LHCN-M2 (cell line): ENCODE measurements at places on chromosomes 16 and 17. TPM values are rescaled to one million over a fixed set of nuclear protein-coding genes. Genes with fewer than 3 reads are reported as not detected.
A peak's percentile ranks its signal among the peaks of the same experiment; 100 is the strongest.

DNA sequence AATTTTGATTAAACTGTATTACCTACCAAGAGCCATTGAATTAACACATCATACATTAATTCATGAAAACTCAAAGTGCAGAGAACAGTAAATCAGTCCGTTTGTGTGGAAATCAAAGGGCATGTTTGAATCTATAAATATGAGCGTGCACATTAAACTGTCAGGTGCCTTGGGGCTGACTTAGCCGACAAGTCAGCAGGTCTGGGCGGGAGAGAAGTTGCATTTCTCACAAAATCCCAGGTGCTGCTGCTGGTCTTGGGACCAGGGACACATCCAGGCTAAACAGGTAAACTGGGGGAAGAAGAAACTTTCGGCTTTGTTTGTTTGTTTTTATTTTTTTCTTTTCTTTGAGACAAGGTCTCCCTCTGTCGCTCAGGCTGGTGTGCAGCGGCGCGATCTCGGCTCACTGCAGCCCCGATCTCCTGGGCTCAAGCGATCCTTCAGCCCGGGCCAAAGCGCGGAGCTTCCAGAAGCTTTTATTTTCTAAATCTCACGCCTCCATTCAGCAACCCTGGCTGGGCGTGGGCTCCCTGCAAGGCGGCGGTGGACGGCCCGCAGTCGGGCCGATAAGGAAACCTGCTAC, 213.9 kb downstream of the MRTFB start:
- DNase-seq = peak; percentile 74

DNA sequence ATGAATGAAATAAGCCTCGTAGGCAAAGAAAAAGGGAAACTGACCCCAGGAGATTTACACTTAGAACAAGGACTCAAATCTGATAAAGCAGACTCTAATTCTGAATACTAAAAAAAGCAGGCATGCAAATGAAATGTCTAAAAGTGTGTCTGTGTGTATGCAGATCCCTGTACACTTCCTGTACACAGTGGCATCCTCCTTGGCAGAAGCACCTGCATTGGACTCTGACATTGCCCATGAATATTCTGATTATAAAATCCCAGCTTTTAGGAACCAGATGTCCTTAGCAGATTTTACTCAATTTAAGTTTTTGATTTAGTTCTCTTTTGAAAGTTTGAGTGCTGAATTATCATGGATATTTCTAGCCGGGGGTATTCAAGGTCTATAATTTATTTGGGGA, 306.0 kb upstream of the CDH8 start:
- no peak for DNase-seq

GRCh38 chr16:23826528-23827045, 9.2 kb upstream of the PRKCB start:
- DNase-seq = no peak

DNA sequence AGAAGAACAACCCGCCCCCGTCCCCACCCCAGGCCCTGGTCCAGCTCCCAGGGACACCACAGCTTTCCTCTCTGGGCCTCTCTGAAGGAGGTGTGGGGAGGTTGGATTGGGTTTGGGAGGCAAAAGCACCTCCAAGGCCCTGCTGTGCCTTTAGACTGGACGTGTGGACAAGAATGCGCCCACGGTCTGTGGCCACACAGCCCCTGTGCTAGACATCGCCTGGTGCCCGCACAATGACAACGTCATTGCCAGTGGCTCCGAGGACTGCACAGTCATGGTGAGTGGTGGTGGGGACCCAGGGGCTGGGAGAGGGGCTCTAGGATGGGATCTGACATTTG, 3.0 kb downstream of the CORO1A start:
- DNase-seq = no peak

DNA sequence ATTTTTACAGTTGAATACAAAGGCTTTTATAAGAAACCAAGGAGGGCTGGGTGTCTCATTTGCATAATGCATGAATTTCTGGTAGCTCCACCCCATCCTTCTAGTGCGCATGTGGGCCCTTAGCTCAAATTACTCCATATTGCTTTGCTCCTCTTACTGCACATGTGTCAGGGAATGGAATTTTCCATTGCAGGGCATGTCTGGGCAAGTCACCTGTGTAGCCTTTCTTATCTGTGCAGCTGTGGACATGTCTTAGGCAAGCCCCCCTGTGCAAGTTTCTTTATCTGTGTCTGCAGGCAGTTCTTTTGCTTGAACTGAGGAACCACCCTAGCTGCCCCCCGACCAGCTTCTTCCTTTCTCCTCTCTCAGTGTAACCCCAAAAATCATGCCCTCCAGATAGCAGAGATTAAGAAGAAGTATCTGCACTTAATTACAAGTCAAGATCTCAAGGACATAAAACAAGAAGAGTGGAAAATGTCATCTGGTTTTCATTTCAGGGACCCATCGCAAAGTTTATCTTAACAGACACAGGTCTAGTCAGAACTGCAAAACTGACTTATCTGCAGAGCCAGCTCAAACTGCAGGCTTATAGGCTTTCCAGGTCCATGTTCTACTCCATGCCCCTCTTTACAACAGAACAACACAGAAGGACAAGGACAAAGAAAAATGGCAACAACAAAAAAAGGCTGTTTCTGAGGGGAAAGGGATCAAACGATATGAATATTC, 137.9 kb upstream of the HS3ST4 start:
- DNase-seq = peak; percentile 20

GRCh38 chr17:15894913-15895658, 49.8 kb upstream of the ADORA2B start:
- no peak for DNase-seq

- DNase-seq = no peak
Observed at GRCh38 chr16:88882358-88883030, 16.0 kb upstream of the PABPN1L start.

- DNase-seq = peak; percentile 93
Observed at GRCh38 chr17:2954898-2955445, 108.4 kb downstream of the OR1D5 start.

GRCh38 chr17:40901981-40902474, 17.0 kb upstream of the KRT20 start:
- DNase-seq = peak; percentile 18

DNA sequence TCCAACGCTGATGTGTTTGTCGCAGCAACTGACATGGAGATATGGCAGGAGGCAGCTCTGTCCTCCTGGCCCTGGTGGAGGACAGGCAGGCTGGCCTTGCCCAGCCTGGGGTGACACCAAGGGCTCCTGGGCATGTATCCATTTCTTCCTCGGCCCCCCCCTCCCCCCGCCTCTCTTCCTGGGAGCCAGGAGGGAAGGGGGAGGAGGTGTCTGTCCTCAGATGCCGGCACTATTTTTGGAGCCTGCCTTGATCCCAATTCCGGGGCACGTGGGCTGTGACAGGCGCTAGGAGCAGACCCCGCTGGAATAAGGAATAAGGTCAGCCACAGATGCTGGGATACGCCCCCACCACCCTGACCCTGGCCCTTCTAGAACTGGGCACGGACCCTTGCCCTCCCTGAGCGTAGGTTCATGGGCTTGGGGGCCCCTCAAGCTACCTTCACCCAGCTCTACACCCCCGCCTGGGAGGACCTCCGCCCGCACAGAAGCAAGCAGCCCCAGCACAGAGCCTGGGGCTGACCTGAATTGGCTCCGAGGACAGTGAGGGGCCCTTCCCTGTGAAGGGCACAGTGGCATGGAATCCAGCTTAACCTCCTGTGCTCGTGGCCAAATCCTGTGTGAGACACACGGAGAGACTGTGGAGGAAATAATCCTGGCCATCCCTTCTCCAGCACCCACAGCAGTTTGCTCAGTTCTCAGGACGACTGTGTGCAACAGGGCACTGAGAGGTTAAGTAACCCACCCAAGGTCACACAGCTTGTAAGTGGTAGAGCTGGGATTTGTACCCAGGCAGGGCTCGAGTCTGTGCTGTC, 24.1 kb downstream of the SEC14L5 start:
- no peak for DNase-seq

The CIBAR2 gene
- not detected in 2 replicates for total RNA-seq

The SGSH gene
- total RNA-seq = 20.4 and 25.0 TPM in 2 replicates

The CLEC19A gene
- total RNA-seq = not detected in 2 replicates

The FBXW10B gene
- 0.83 and 1.1 TPM in 2 replicates for total RNA-seq
